ENCODE measurements at places on chromosomes 1 and 21.
A peak's percentile ranks its signal among the peaks of the same experiment; 100 is the strongest.

DNA sequence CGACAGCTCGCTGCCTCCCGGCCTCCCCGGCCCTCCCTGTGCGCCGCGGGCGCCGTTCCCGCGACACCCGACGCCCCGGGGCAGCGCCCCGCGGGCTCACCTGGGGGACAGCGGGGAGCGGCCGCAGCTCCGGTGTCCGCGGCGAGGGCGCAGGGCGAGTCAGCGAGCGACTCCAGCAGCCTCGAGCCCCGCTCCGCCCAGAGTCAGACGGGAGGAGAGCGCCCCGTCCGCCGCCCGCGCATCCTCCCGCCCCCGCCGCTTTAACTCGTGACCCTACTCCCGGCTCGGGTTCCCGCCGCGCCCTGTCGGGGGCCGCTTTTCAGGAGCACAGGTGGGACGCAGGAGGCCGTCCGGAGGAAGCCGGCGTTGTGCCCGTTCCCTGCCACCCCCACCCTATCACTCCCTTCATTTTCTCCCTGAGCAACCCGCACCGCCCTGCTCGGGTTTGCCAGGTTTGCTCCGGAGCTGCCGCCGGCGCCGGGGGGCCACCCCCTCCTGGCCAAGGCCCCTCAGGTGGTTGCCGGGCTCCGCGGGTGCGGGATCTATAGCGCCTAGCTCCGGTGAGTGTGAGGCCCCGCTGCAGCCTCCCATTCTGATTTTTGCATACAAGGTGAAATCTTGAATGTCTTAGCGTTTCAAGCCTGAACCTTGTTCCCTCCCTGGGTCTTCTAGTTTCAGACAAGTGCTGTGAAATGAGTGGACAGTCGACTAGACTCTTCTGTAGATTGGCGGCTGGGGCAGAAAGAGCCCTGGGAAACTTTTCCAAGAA, at the start of gene MCOLN3:
MCOLN3 (minus strand) TSS at position 205 of the 769 bp plus-strand sequence. CDS start 3,140 bp downstream, outside the sequence.
- DNase-seq: peak; percentile 53

DNA sequence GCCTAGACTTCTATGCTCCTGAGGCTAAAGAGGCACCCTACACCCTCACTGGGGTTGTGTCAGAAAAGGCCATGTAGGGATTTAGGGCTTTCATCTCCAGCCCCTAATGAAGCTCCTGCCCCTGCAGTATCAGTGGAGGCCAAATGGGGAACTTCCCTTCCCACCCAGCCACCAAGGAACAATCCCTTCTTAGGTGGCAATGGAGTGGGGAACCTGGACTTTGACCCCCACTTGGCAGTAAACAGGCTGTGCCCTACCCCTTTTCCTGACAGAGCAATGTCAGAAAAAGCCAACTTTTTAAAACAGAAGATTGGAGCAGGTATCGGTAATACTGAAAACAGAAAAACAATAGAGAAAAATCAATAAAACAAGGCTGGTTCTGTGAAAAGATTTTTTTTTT, 35.5 kb upstream of the SLC19A2 start:
- peak; percentile 66 for DNase-seq

DNA sequence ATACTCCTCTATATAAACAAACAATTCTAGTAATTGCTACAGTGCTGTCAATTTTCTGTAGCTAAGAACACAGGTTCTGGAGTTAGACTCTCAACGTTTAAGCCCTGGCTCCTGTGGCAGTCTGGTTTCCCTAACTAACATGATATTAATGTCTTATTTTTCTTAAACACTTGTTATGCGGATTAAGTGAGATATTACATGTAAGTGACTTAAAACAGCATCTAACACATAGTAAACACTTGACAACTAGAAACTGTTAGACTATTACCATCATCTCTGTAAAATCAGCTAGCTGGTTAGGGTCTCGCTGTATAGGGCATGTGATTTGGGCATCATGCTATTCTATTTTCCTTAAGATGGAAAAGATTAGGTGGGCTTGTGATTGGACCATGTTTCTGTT, 2.3 kb downstream of the VANGL1 start:
- no peak for DNase-seq

GRCh38 chr21:38220270-38220737, 36.5 kb upstream of the KCNJ15 start:
- DNase-seq: no peak

DNA sequence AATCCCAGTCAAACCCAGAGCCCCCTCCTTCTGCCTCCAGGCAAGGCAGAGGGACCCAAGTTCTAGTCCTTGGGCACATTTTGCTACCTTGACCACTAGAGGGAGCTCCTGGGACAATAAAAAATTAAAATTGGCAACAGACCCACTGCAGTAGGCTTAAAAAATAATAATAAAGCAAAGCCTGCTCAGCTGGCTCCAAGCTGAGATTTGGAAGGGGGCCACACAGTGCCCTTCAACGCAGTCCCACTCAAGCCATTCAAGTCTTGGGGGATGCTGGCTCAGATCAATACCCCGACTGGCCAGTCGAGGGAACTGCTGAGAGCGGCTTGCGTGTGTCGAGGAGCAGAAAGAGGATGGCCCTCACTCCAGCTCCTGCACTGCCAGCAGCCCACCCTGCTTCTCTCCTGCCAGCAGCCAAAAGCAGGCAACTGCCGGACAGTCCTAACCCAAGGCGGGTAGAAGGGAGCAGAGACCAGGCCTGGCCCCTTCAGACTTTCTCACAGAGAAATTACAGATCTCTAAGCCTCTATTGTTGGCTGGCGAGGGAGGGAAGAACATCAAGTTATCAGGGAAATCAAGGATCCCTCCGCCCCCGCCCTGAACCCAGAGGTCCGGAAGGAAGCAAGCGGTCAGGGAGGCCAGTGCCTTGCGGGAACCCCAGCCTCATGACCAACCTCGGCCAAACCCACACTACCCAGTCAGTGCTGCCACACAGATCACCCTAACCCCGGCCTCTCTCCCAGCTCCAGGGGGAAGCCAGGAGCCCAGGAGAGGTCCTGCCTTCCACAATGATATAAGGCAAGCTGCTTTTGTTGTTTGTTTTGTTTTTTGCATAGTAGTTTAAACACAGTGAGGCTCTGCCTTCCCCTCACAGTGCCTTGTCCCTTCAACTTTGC, 4.9 kb upstream of the ALDH4A1 start:
- peak; percentile 67 for DNase-seq

GRCh38 chr1:212514056-212514614, 81.4 kb downstream of the NENF start:
- DNase-seq: peak; percentile 85

GRCh38 chr1:1782399-1783221, 4.3 kb upstream of the NADK start:
- peak; percentile 92 for DNase-seq

GRCh38 chr1:117930484-117930883, 945 bp downstream of the WDR3 start:
- no peak for DNase-seq

GRCh38 chr1:51693419-51694155, 76.7 kb downstream of the OSBPL9 start:
- no peak for DNase-seq

DNA sequence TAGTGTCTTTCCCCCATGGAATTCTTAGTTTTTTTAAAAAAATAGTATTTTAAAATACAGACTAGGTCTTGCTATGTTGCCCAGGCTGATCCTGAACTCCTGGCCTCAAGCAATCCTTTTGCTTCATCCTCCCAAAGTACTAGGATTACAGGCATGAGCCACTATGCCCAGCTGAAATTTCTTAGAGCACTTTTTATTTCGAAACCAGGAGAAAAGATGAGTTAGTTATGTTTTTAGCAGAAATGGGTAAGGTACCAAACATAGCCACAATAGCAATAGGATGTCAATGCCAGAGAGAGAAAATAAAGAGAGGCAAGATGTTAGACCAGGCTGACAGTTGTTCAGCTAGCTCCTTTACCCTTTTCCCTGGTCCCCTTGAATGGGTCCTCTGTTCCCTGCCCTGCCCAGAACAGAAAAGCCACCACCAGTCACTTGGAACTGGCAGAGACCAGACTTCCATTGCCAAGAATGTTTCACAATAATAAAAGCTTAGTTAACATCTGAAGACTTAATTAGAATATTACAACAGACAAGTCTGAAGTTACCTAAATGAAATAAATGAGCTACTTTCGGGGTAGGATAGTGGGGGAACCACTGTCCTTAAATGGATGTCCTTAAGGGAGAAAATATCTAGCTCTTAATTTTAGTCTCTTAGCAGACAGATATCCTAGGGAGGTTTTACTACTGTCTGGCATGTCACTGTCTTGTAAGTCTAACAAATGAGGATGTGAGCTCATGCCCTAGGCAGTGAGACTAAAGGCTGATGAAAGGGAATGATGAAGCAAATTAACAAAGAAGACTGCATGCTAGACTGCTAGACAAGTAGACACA, 54.3 kb downstream of the ABL2 start:
- no peak for DNase-seq

- no peak for DNase-seq
These were observed 59.9 kb upstream of the CNTN2 start for GRCh38 chr1:204983136-204983535.

DNA sequence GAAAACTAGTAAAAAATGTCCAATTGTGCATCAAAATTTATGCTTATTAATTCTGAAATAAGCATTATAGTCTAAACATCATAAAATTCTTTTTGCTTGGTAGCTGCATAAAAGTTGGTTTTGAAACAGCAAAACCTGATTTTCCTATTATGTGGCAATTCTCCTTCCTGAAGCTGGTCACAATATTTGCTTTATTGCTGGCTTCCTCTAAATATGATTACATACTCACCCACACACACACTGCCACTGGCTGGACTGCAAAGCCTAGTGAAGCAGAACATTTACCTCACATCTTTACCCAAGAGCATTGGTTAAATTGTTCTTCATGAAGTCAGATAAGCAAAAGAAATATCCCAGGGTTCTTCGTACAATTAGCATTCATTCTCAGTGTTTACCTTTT, 103.0 kb downstream of the NR5A2 start:
- DNase-seq: no peak

- DNase-seq: peak; percentile 41
These were observed 21.3 kb upstream of the PRSS38 start for GRCh38 chr1:227793948-227794816.

GRCh38 chr1:210739627-210740026, 394.3 kb downstream of the KCNH1 start:
- DNase-seq: no peak

DNA sequence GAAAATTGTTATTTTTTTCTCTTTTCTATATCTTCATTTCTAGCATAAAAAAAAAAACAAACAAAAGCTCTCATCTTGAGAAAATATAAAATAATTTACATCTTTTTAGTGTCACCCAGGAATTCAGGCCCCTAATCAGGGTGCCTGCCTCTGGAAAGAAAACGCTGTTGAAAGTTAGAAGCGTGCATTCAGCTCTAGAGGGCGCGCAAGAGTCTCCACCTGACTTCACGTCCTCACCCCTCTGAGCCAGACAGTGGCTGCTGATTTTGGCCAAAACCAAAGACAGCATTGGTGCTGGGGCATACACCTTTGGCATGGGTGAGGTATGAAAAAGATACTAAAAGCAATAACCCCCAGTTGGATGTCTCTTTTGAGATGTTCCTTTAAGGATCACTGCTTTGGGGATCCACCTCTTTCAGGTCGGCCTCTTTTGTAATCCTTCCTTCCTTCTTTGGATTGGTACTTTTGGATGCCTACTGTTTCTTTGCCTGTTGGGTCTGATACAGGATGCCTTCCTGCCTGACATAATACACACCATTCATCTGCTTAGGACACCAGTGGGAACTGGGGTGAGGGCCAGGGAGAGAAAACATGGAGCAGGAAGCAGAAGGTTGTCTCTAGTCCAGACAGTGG, 77.6 kb upstream of the CHRM3 start:
- DNase-seq: peak; percentile 66

- no peak for DNase-seq
These were observed 20.7 kb upstream of the LMO4 start for GRCh38 chr1:87307931-87308330.

GRCh38 chr1:51551081-51551480, 32.0 kb upstream of the EPS15 start:
- no peak for DNase-seq

DNA sequence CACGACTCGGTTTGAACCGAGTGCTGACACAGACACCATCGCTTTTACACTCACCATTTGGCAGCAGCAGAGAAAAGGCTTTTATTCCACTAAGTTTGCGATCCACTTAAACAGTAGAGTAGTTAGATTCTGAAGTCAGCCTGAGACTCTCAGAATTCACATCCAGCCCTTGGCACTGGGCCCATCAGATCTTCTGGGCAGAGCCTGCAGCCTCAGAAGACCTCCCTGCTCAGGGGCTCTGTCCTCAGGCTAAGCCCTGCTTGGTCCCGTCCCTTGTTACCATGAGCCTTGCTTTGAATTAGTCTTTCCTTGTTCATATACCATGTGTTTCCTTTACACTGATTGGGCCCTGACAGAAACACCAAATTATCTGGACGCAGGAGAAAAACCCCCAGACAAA, 41.4 kb upstream of the AJAP1 start:
- no peak for DNase-seq

- no peak for DNase-seq
These were observed 97.0 kb downstream of the PLD5 start for GRCh38 chr1:242427519-242427918.

DNA sequence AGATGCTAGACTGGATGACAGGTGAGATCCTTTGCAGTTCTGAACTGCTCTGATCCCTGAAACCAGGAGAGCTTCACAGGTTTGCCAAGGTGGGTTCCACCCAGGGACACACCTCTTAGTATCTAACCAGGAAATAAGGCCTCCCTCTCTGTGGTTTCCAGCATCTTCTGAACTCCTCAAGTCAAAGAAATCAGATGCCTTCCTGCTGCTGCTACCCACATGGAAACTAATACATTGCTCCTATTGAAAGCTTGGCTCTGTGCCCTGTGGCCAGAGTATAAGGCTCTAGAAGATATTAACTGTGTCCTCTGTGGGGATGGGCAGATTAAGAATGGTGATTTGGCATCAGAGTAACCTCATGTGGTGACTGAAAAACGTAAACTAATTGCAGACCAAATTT, 75.0 kb upstream of the MRPS6 start:
- no peak for DNase-seq

DNA sequence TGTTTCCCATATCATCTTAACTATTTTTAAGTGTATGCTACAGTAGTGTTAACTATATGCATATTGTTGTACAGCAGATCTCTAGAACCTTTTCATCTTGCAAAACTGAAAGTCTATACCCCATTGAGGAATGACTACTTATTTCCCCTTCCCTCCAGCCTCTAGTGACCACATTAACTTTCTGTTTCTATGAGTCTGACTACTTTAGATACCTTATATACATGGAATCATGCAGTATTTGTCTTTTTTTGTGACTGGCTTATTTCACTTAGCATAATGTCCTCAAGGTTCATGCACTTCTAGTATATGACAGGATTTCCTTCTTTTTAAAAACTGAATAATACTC, 96.5 kb upstream of the BTG3 start:
- DNase-seq: no peak

GRCh38 chr1:82160903-82161302, 360.2 kb downstream of the ADGRL2 start:
- no peak for DNase-seq

GRCh38 chr1:21801100-21801499, 11.0 kb upstream of the LDLRAD2 start:
- no peak for DNase-seq

GRCh38 chr1:65278376-65279069, 30.8 kb upstream of the DNAJC6 start:
- no peak for DNase-seq

Data from colonic mucosa (tissue), 4 donors.